ENCODE measurements at places on chromosomes 2 and 18. TPM values are rescaled to one million over a fixed set of nuclear protein-coding genes. Genes with fewer than 3 reads are reported as not detected.

The ST6GAL2 gene
- not detected for total RNA-seq

The L3MBTL4 gene
- 0.42 TPM for total RNA-seq

The CAVIN2 gene
- 0.38 TPM for total RNA-seq

The EDAR gene
- total RNA-seq: 0.13 TPM

The SH3BP4 gene
- total RNA-seq: 0.46 TPM

The BUB1 gene
- total RNA-seq: 15.4 TPM

The NRP2 gene
- total RNA-seq: 1.6 TPM

The SLC40A1 gene
- 2.4 TPM for total RNA-seq

The TUBB8B gene
- total RNA-seq: not detected

The COLEC12 gene
- total RNA-seq: 0.08 TPM

The ALPP gene
- total RNA-seq: not detected

The IL36G gene
- total RNA-seq: not detected

The NYAP2 gene
- total RNA-seq: not detected

The GPR45 gene
- not detected for total RNA-seq

The SLC19A3 gene
- total RNA-seq: not detected

The TRIM54 gene
- 0.22 TPM for total RNA-seq

The ERBB4 gene
- not detected for total RNA-seq

The MAL gene
- 6.1 TPM for total RNA-seq

The RBKS gene
- 1.6 TPM for total RNA-seq

The SCN9A gene
- total RNA-seq: not detected

The PSMA8 gene
- total RNA-seq: 0.87 TPM

The HMSD gene
- 3.0 TPM for total RNA-seq

The COL4A3 gene
- total RNA-seq: not detected

The IMMT gene
- 135 TPM for total RNA-seq

The TEKT4 gene
- not detected for total RNA-seq

The MAPK4 gene
- not detected for total RNA-seq

The PLGLB1 gene
- 1.1 TPM for total RNA-seq

The LYPD6 gene
- total RNA-seq: not detected

The DTNB gene
- total RNA-seq: 9.1 TPM

The ZBTB7C gene
- total RNA-seq: 0.05 TPM

The FHL2 gene
- 2.6 TPM for total RNA-seq

The RNU2-63P gene
- 40.2 TPM for total RNA-seq

The CFC1 gene
- 0.18 TPM for total RNA-seq

The MAP3K19 gene
- total RNA-seq: not detected

The SF3B6 gene
- 146 TPM for total RNA-seq

The ABCB11 gene
- not detected for total RNA-seq

The NAPG gene
- 28.8 TPM for total RNA-seq

The CIDEA gene
- not detected for total RNA-seq

The CTLA4 gene
- total RNA-seq: 278 TPM

The DGUOK gene
- 74.2 TPM for total RNA-seq

The PARD3B gene
- 0.18 TPM for total RNA-seq

The EFEMP1 gene
- 0.40 TPM for total RNA-seq

The POTEE gene
- total RNA-seq: 0.19 TPM

The GPR39 gene
- not detected for total RNA-seq

The OR6B3 gene
- total RNA-seq: not detected

The LRATD1 gene
- total RNA-seq: not detected

The C2orf78 gene
- not detected for total RNA-seq

The RBBP8 gene
- total RNA-seq: 61.5 TPM

The SERPINB8 gene
- 17.0 TPM for total RNA-seq

The FN1 gene
- total RNA-seq: 4.6 TPM
